Activated naive CD4-positive, alpha-beta T cell (primary cell): ENCODE measurements at places on chromosomes 1 and 21.

- DNase-seq: no peak
Observed at GRCh38 chr1:189805735-189806134, 671.9 kb downstream of the BRINP3 start.

DNA sequence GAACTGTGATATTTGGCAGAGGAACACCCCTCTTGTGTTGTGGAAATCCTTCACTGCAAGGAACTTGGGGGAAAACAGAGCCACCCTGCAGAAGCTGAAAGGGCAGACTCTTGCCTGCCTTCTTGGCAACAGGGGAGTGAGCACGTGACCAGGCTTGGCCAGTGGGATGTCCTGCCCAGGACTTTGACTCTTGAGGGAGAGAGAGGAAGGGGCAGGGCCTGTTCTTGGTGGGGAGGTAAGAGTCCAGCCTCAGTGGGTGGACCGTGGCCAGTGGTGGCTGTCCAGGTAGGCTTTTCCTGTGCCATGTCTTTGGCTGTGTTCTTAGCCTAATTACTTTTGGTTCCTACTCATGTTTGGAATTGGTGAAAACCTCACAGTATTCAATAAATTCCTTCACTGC, 8.6 kb upstream of the AK2 start:
- no peak for DNase-seq

DNA sequence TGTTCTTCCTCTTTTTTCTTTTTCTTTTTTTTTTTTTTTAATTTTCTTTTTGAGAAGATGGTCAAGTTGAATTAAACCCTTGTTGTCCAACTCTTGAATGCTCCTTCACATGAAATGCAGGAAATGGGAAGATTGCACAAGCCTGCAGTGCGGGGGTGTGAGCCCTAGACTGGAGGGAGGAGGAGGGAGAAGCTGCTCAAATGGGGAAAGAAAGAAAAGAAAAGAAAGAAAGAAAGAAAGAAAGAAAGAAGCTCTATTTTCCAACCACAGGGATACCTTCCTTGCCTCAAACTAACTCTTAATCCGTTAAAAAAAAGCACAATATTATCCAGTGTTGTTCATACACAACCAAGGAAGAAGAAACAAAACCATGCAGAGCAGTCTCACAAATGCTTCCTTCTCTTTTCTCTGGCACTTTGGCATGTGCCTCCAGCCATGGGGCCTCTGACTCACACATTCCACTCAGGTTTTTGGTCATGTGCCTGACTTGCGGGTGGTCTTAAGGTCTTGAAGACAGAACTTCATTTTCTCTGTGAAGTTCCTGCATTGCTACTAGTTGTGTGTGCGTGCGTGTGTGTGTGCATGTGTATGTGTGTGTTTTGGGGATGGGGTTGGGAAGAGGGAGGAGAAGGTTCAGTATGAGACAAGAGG, 276.1 kb downstream of the RPS6KC1 start:
- DNase-seq: no peak

- DNase-seq: no peak
Observed at GRCh38 chr1:111183308-111184069, 17.0 kb downstream of the DENND2D start.

GRCh38 chr1:12359359-12360133, 129.7 kb downstream of the VPS13D start:
- no peak for DNase-seq

GRCh38 chr1:232766241-232766890, 38.9 kb upstream of the MAP10 start:
- DNase-seq: no peak

- no peak for DNase-seq
Observed at GRCh38 chr1:106944721-106945120, 111.8 kb upstream of the PRMT6 start.

DNA sequence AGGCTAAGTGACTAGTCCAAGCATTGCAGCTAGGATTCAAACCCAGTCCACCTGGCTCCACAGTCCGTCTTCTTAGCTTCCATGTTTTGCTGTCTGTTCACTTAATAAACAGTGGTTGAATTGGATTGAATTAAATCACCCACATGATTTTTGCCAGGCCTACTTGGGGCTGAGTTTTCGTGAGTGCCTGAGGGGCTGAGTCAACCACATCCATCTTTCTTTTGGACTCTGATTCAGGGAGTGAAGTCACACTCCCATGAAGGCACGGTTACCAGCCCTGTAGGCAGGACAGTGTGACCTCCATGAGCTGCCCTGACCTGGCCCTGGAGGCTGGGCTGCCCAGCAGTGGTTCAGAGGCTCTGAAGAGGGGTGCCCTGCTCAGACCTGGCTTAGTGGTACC, 123.7 kb downstream of the ACTL8 start:
- no peak for DNase-seq

DNA sequence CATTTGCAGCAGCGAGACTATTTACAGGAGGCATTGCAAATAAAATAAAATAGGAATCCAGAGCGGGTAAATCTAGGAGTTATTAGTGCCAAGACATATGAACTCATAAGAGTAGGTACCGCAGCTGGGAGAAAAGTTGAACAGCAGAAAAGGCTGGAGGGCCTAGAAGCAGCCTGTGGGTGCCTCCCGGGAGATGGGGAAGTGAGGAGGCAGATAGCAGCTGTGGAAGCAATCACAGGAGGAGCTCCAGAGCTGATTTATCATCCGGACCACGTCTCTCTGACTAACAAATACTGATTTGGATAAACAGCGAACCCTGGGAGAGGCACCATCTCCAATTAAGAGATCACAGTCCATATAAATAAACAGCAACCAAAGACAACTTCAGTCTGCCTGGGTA, 64.6 kb downstream of the BRINP2 start:
- DNase-seq: no peak

DNA sequence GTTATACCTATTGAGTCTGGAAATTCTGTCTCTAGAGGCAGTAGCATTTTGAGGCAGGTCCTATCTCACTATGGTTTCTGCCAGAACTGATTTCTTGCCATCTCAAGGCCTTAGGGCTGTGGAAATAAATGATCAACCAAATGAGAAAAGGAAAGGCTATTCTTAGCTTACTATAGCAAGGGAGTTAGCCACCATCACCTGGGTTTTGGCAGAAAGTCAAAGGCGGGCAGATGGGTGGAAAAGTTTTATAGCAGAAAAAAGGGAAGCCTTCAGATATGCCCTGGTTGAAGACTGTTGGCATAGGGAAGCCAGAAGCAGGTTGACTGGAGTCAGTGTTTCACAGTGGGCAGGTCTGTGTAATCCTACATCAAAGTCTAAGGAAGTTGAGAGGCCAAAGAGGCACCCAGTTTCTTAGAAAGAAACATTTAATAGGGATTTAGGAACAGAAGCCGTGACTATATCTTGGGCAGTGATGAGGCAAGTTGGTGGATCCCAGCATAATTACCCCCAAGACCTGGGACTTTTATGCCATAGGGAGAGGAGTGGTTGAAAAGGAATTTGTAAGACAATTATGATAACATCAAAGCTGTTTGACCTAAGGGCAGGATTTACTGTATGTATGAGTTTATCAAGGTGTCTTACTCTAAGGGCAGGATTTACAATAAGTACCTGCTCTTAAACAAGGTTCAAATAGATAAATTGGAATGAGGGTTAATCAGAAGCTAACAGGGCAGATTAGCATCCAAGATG, 29.7 kb downstream of the CTH start:
- DNase-seq: no peak

DNA sequence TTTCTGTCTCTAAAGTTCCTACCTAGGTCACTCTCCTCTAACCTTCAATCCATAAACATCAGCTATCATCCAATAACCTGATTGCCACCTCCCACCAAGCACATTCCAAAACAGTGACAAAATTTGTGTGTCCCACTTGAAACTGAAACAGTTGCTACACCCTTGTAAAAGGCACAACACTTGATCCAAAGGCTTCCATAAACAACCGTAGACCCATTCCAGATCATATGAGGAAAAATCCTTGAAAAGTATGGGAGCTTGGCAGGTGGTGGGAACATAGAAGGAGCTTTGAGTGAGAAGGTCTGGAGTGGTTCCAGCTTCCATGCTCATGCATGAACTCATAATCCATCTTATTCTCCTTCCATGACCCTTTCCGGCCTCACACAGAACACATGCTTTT, 82.0 kb upstream of the ATP1A1 start:
- DNase-seq: no peak

GRCh38 chr1:52358851-52359497, 7.0 kb downstream of the CC2D1B start:
- DNase-seq: no peak

DNA sequence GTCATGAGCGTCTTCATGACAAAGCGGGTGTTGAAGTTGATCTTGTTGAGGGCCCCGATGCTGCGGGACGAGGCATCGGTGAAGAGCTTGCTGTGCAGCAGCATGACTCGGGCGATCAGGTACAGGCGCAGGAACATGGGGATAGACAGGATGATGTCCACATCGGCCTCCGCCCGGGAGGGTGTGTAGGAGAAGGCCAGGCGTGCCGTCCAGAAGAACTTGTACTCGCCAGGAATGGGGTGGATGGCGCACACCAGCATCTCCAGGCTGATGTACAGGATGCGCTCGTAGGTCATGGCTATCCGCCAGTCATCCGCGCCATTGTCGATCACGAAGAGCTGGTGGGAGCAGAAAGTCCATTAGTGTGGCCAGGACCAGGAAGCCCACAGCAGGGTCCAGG, 98.0 kb downstream of the KCNN3 start:
- DNase-seq: no peak

DNA sequence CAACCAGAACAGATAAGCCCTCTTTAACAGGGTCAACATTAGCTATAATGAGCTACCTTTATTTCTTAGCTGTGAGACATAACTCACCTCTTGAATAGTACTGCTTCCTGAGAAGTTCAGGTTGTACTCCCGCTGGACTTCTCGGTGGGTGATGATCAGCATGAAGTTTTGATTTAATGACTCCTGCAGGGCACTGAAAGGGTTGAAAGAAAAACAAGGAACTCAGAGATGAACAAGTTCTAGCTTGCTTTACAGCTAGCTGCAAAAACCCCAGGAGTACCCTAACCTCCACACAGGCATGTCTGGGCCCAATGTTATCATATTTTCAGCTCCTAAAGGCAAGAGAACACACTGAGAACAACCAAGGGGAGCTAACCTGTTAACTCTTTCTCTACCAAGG, 254.4 kb downstream of the FAF1 start:
- DNase-seq: no peak

DNA sequence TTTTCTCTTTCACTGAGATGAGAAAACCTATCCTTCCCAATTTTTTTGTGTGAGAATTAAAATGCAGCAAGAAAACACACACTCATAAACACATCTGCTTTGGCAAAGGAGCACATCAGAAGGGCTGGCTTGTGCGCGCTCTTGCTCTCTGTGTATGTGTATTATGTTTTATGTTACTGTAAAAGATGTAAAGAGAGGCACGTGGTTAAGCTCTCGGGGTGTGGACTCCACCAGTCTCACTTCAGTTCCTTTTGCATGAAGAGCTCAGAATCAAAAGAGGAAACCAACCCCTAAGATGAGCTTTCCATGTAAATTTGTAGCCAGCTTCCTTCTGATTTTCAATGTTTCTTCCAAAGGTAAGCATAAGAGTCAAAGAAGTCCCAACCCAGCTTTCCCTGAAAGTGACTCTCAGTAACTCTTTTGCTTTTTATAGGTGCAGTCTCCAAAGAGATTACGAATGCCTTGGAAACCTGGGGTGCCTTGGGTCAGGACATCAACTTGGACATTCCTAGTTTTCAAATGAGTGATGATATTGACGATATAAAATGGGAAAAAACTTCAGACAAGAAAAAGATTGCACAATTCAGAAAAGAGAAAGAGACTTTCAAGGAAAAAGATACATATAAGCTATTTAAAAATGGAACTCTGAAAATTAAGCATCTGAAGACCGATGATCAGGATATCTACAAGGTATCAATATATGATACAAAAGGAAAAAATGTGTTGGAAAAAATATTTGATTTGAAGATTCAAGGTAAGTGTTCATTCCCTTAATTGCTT, at the start of gene CD2:
Gene CD2, plus strand, starts transcription at position 233 of the 780 bp plus-strand sequence. Its CDS starts 63 bp downstream, at position 296.
- DNase-seq: peak; percentile 36

DNA sequence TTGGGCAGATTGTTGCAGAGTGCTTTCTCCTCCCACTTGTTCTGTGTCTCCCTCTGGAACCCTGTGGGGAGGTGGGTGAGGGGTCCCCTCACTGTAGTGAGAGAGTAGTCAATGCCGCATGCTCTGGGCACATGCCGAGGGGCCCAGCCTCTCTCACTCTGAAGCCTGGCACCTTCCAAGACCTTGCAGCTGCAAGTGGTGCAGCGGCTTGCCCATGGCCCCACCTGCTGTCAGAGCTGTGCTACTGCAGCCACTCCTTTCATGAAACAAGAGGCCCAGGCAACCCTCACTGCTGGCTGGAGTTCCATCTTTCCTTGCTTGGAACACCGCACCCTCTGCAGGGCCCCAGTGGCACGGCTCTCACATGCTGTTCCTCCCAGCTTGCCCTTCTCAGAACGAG, 58.4 kb upstream of the COL6A1 start:
- DNase-seq: peak; percentile 51

GRCh38 chr1:97334454-97334853, 586.4 kb downstream of the DPYD start:
- no peak for DNase-seq

GRCh38 chr1:68384872-68385411, 64.8 kb downstream of the RPE65 start:
- DNase-seq: no peak

DNA sequence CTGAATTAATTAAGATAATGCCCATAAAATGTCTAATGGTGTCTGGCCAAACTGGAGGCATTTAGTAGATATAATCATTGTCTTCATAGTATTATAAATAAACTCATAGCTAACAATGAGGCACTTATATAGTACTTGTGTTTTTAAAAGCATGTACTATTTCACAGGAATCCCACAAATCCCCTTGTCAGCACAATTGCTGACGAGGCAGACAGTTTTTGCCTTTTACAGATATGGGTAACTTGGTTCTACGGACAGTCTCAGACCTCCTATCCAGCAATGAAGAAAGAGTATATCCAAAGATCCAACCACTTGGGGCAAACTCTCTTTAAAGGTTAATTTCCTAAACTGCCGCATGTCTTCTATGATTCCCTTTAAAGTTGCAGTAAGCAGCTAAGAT, 73.7 kb downstream of the ATP1B1 start:
- DNase-seq: no peak

- no peak for DNase-seq
Observed at GRCh38 chr1:106910798-106911197, 145.7 kb upstream of the PRMT6 start.

DNA sequence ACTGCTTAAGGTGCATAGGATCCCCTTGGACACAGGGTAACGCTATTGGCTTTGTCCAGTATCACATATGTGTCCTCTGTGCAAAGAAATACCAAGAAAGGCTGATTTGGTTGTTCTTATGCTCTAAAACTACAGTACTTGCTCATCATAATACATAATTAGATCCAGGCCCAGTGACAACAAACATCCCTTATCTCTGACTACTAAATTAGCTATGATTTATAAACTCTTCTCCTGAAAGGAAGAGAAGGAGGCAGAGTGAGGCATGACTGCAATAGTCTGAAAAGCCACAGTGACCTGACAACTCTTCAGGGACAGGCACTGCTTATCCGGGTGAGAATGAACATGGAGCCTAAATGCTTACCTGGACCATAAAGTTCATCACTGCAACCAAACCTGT, 30.7 kb downstream of the MGST3 start:
- no peak for DNase-seq

DNA sequence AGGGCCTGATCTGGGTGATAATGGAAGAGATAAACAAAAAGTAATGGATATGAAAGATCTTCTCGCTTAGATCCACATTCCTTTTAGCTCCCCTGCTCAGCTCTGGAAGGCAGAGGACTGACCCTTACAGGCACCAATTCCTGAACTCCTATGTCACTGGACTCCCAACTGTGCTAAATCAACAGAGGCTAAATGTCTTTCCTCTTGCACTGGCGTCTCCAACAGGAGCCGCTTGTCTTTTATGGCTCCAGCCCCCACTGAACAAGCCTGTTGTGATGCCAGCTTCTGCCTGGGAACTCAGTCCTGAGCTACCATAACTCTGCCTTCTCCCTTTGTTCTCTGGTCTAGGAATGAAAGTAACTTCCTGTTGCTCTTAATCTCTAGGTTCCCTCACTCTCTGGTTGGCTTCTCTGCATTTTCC, 142.1 kb upstream of the COL11A1 start:
- no peak for DNase-seq
